ENCODE measurements at places on chromosomes 1 and 21.

DNA sequence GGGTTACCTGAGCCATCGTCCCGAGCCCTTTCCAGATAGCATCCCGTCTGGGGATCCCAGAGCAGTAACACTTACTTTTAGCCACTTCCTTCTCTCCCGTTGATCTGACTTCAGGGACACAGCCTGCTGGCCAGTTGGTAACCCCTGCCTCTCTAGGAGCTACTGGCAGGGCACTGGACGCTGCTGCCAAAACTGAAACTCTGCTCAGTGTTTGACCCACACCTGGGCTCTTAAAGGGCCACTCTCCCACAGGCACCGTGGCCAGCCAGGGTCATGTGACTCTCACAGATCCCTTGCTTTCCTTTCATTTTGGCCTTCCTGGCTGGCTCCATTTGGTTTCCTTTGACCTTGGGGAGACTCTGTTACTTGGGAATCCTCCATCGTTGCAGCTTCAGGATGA lies at the start of gene PIGR:
Gene PIGR, minus strand, starts transcription at position 206 of the 400 bp plus-strand sequence. CDS start 5,935 bp downstream, outside the sequence.
- no peak for DNase-seq

DNA sequence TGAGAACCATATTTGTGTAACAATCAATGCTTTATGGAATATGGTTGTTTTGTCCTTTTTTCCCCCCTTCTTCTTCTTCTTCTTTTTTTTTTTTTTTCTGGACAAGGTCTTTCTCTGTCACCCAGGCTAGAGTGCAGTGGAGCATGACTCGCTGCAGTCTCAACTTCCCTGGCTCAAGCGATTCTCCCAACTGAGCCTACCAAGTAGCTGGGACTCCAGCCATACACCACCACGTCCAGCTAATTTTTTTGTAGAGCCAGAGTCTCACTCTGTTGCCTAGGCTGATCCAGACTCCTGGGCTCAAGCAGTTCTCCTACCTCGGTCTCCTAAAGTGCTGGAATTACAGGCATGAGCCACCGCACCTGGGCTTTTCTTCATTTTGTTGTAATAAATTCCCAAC lies 86.7 kb downstream of the FMN2 start:
- no peak for DNase-seq

DNA sequence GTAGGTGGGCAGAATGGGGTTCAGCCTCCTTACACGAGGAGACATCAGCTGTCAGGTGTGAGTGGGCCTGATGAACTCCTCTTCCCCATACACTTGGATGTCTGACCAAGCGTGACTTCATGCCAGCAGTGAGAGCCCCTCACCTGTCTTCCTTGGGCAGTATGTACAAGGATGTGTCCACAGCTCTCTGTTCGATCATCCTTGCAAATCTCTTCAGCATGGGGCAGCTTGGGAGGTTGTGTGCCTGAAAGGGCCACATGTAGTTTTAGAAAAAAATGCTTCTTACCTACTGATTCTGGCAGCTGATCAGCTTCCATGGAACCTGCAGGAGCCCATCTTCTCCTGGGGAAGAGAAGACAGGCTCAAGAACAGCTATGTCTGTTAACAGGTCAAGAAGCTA lies 18.0 kb downstream of the ACP6 start:
- DNase-seq, result no peak

DNA sequence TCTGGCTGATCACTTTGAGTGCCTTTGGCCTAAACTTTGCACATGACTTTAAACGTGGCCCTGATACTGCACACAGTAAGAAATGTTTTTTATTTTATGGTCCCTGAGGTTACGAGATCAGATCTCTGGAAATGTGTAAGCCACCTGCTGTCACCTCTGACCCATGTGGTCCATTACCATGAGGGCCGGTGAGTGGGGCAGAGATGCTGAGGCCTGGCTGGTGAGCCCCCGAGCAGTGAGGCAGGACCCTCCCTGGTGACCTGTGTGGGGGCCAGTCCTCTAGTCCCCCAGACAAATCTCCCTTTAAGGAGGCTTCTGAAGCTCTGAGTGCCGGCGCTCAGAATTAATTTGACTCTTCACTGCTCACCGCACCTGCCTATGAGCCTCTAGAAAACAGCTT lies 12.4 kb downstream of the TFF3 start:
- DNase-seq, result no peak

DNA sequence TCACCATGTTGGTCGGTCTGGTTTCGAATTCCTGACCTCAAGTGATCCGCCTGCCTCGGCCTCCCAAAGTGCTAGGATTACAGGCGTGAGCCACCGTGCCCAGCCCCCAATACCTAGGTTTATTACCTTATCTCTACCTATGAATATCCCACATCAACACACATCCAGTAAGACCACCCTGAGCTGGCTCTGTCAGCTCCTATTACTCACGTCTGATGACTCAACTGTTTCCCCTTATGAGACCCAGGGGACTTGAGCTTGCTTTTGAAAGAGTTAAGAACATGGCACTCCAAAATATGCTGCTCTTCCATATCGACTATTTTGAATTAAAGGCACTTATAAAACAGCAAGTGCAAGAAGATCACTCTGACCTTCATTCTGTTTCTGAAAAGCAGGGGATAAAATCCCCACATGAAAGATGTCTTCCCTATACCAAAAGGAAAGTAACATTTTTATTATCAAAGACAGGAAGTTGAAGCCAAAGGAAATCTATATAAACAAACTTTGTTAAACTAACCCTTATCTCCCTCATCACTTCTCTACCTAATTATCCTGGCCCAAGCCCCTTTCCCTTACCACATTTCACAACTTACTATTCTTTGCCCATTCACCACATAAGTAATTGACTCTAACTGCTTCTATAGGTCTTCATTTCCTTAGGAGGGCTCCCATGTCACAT lies 41.3 kb upstream of the OSBPL9 start:
- no peak for DNase-seq

DNA sequence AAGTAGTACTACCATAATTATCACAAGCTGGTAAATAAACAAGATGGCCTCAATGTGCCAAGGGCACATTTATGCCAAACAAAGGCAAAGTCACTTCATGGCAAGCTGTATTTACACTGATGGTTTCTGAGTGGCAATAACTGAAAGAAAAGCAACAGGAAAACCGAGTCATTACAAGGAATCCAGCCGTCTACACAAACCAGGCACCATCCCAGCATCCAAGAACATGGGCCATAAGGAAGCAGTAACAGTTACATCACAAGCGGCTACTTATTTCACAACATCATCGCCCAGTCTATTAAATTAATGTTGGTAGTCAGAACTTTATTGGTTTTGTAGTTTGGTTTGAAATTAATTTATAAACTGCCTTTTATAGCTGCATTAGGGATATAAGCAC lies 214.2 kb downstream of the RERE start:
- DNase-seq, result no peak

DNA sequence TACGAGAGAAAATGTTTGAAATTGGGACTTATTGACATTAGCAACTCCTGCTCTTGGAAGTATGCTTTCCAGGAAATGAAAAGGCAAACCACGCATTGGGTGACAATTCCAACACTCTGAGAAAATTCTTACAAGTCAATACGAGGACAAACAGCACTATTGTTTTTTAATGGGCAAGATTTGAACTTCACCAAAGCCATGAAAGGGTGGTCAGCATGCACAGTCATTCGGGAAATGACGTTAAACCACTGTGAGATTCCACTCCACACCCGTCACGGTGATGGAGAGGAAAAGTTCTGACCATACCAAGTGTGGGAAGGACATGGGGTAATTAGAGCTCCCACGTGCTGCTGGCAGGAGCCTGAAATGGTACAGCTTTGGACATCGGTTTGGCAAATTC lies 12.2 kb upstream of the PRXL2B start:
- DNase-seq, result no peak
